ENCODE measurements at places on chromosomes 4 and X. TPM values are rescaled to one million over a fixed set of nuclear protein-coding genes. Genes with fewer than 3 reads are reported as not detected.

The RHOH gene
- 0.04 TPM for polyA plus RNA-seq

The SSX3 gene
- not detected for polyA plus RNA-seq

The CCDC158 gene
- 0.01 TPM for polyA plus RNA-seq

The CXCL1 gene
- 35.5 TPM for polyA plus RNA-seq

The JAKMIP1 gene
- not detected for polyA plus RNA-seq
